Stimulated activated CD8-positive, alpha-beta memory T cell treated with anti-CD3 and anti-CD28 coated beads, Interleukin-4, amount 100 ng/mL, for 1 hour (primary cell): ENCODE measurements at places on chromosomes 7 and 10.
A peak's percentile ranks its signal among the peaks of the same experiment; 100 is the strongest.

GRCh38 chr7:129010075-129010474 is 44.8 kb downstream of the TNPO3 start:
- no peak for DNase-seq

GRCh38 chr7:122561326-122561725 is 137.6 kb downstream of the RNF133 start:
- DNase-seq = no peak

DNA sequence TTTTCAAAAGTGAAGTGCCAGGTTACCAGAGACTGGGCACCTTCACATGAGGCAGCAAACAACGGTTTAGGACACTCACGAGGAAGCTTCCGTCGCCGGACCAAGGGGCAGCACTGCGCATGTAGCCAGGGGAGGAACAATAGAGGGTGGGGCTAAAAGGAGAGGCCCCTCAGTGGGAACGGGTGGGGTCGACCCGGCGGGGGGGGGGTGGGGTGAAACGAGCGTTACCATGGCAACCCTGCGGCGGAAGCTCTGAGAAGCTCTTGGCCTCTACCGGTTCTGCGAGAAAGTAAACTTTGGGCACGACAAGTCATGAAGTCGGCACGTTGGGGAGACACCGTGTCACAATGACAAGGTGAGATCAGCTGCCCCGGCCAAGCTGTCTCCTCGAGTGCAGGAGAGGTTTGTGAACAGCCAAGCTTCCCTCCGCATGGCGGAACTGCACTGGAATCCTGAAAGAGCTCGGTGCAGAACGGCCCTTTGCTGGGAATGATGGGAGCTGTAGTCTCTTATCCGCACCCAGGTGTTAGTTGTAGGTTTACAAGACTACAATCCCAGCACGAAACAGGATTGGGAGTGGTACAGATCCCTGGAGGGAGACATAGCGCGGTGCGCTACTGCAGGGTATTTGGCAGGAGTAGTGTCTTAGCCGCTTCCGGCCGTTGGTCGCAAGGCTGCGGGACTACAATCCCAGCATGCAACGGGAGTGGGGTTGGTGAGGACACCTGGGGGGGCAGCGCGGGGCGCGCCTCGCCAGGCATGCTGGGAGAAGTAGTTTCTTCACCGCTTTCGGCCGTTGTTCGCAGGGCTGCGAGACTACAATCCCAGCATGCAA is 72.8 kb upstream of the ZNF722 start:
- peak; percentile 83 for DNase-seq

- DNase-seq = no peak
Measured at GRCh38 chr10:78255796-78256638, 222.4 kb downstream of the RPS24 start.

DNA sequence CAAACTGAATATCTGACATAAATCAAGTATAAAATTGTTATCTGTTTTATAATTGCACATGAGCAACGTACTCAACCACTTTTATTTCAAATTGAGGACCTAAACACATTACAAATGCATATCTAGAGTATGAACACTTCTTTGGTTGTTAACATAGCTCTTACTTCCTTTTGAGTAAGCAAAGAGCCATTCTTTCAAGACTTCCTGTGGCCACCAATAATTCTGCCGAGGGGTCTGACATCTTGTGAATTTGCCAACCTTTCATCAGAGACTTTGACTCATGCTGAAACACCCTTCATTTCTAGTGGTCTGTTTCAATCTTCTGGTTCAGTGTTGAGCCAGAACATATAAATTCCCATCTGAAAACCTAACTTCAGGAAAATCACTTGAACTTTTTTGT is 59.4 kb downstream of the CDK14 start:
- DNase-seq = no peak

GRCh38 chr7:52482076-52482475 is 553.4 kb upstream of the POM121L12 start:
- DNase-seq = no peak

DNA sequence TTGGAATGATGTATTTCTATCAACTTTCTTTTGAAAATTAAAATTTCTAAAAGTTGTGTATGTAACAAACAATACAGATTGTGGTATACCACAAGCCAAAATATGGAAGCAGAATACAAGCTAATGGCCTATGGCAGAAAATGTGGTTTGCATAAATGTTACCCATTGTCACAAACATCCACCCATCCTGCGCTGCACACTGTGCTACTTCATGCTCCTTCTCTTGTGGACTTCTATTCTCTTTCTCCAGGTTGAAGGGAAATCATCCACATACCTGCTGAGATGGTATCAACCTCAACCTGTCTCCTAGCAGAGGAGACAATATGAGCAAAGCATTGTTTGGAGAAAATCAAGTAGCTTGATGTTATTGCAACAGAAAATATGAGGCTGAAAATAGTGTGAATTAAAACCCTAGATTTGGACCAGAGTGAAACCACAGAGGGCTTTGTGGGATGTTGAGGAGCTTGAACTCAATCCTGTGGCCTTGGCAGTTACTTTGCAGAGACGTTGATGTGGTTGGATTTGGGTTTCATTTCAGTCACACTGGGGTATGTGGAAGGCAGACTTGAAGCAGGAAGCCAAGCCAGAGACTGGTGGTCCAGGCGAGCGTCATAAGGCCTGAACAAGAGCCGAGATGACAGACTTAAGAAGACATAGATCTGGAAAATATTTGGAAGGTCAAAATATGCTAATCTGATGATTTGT is 63.8 kb downstream of the ICA1 start:
- no peak for DNase-seq

DNA sequence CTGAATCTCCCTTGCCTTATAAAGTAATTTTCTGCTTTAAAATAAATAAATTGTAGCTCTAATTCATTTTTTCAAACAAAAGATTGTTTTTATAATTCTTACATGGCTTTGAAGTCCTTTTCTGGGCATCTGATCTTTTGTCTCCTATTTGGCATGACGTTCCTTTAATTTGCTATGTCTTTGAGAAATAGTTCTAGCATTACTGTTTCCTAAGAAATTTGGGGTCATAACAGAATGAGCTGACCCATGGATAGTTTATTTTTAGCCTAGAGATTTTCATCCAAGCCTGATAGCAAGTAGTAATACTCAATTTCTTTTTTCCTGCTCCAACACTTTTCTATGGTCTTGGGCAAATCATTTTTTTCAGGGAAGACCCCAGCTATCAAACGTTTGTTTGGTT is 31.4 kb downstream of the CCDC71L start:
- no peak for DNase-seq

- DNase-seq = no peak
Measured at GRCh38 chr10:125646311-125646710, 36.7 kb downstream of the TEX36 start.
